ENCODE measurements at places on chromosomes 11 and 22.

- DNase-seq: no peak
Measured at GRCh38 chr22:25711491-25711890, 30.5 kb upstream of the MYO18B start.

DNA sequence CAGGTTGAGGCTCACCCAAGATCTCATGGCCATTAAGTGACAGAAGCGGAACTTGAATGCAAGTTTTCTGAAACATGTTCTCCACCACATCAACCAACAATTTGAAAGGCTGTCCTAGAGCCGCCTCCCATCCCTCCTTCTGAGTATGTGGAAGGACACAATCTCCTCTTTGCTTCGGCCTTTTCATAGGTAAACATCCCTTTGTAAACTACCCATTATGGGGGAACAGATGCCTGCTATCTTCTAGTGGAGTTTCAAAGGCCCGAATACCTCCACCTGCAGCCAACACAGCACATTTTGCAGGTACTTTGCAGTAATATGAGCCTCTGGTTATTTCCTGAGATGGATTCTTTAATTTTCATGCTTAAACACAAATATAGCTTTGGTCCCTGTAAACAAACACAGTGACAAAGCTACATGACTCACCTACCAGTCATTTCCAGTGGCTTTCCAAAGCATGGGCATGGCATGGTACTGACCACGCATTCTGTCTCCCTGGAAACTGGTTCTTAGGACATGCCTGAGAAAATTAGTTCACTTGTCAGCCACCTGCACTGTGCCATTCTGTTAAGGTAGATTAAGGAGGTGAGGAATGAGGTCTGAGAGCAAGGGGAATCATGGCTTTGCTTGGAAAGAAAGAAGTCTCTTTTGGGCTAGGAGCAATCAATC is 60.2 kb downstream of the EHF start:
- DNase-seq: no peak

DNA sequence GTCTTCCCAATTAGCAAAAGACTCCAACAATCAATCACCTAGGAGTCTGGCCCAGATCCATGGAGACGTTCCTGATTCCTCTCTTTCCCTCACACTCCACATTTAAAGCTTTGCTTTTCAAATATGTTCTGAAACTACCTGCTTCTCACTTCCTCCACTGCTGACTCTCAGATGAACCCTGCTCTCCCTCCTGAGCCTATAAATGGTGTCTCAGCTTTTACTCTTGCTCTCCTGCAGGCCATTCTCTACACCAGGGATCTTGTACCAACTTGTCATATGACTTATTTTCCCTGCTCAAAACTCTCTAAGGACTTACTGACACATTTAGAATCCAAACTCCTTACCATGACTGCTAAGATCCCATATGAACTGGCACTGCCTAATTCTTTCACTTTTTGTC is 138.4 kb upstream of the DDI1 start:
- DNase-seq: no peak

DNA sequence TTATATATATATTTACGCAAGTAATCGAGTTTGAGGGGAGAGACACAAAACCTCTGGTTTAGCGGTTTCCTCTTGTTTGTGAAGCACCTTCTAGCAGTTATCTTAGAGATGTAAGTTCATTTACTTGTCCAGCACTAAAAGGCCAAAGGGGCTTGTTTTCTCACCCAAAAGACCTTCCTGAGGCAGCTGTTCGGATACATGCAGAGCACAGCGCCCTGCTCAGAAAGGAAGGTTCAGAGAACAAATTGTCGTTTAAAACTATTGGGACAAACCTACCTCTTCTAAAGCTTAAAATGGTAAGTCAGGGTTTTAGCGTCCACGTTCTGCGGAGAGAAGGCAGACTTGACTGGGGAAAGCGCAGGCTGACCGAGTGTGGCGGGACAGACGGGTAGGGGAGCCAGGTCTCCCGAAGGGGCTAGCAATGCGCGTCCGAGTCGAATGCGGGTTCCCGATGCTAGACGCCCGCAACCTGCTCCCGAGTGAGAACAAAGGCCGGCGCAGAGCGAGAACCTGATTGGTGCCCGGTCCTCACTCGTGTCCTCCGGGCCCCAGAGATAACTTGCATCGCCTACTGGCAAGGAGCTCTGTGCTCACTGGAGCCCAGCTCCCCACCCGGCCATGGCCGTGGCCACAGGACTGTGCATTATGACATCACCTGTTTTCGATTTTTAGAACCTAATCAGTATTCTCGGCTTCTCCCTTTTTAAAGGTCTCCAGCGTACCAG is 1.0 kb upstream of the SESN3 start:
- DNase-seq: no peak

- no peak for DNase-seq
Measured at GRCh38 chr11:86537541-86538222, 134.7 kb downstream of the ME3 start.

DNA sequence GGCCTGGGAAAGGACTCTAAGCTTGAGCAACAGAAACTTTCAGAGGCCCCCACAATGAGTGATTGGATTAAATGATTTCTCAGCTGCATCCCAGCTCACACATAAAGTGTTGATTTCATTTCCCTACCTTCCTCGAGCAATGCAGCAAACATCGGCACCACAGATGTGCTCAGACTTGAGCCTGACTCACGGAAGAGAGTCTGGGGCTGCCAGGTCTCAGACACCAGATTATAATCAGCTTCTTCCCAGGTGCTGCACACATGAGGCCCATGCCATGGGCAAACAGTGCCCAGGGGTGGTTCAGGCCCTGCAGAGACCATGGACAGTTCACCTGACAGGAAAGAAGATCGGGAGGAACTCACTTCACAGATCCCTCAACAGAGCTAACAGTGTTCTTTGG is 226.6 kb upstream of the TENM4 start:
- DNase-seq: no peak

DNA sequence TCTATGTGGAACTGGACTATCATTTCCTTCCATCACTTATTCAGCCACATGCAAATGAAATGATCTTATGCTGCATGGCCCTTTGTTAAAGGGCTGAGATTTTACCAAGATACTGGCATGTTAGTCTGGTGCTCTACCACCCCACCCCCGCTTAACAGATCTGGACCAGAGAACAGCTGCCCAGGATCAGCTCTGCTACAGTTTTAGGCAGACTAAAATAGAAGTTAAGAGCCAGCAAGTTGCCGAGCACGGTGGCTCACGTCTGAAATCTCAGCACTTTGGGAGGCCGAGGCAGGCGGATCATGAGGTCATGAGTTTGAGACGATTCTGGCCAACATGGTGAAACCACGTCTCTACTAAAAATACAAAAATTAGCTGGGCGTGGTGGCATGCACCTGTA is 4.6 kb downstream of the DDB1 start:
- DNase-seq: no peak

- DNase-seq: no peak
Measured at GRCh38 chr11:8713760-8714454, 31.3 kb downstream of the RPL27A start.

DNA sequence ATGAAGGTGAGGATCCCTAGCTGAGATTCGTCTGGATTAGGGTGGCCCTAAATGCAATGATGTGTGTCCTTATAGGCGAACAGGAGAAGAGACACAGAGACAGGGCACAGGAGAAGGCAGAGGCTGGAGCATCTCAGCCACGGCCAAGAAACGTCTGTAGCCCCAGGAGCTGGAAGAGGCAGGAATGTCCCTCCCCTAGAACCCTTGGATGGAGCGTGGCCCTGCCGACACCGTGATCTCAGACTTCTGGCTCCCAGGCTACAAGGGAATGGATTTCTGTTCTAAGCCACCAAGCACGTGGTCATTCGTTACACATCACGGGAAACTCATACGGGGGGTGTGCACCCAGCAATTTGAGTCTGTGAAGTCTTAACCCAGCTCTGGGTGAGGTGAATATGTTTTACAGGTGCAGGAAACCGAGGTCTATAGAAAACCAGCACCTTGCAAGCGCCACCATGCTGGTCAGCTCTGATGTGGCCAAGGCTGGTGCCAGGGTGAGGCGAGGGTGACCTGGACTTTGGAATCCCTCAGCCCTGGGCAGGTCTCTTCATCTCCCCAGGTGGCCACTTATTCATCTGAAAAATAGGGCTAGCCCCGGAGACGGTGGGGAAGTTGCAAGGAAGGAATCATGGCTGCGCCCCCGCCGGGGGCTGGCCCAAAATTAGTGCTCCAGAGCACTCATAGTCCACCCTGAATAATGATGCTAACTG is 89.5 kb upstream of the FGF3 start:
- DNase-seq: no peak

GRCh38 chr11:69158301-69159149 is 2.8 kb downstream of the SMIM38 start:
- no peak for DNase-seq

GRCh38 chr22:29693161-29693560 is 26.6 kb upstream of the CABP7 start:
- DNase-seq: no peak

- DNase-seq: no peak
Measured at GRCh38 chr11:130219148-130219547, 59.6 kb downstream of the ST14 start.

DNA sequence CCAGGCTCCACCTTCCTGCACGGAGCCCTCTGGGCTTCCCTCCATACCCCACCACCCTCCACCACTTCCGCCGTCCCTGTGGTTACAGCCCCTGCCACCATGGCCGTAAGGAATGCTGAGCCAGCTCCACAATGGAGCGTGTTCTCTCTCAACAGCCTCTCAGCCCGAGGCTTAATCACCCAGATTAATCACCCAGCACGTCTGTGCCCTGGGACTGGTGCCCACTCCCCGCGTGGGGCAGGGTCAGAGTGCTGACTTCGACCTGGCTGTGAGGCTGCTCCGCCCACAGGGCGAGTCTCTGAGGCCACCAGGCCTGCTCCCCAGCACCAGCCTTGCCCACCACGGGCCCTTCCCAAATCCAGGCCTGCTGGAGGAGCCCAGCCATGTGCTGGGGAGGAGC is 4.0 kb upstream of the TH start:
- no peak for DNase-seq

DNA sequence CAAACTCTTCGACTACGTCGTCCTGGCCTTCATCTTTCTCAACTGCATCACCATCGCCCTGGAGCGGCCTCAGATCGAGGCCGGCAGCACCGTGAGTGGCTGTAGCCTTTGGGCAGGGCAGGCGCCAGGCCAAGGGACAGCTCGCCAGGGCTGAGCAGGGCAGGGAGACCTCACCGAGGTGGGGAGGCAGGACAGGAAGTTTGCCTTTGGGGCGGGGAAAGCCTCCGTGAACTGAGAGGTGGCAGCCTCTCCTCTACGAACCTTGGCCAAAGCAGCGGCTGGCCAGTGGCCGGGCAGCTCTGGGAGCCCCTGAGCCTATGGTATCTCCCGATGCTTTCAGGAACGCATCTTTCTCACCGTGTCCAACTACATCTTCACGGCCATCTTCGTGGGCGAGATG is 93.2 kb downstream of the CACNA1I start:
- no peak for DNase-seq

DNA sequence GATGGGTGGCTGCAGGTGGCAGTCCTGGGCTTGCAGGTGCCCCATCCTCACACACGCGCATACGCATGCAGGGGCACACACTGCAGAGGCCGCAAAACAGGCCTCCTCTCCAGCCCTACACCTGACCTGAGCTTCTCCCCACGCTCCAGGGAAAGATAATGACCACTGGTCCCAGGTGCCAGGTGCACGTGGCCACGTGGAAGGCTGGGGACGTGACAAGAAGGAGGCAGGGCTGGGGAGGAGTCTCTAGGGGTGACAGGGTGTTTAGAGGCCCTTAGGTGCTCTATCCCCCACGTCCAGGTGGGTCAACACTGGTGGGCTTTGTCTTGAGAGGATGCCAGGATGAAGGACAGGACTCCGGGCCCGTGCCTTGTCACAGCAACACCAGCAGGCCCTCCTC is 23.5 kb upstream of the CPT1A start:
- DNase-seq: no peak

GRCh38 chr22:46659791-46660186 is 39.6 kb downstream of the GRAMD4 start:
- no peak for DNase-seq

DNA sequence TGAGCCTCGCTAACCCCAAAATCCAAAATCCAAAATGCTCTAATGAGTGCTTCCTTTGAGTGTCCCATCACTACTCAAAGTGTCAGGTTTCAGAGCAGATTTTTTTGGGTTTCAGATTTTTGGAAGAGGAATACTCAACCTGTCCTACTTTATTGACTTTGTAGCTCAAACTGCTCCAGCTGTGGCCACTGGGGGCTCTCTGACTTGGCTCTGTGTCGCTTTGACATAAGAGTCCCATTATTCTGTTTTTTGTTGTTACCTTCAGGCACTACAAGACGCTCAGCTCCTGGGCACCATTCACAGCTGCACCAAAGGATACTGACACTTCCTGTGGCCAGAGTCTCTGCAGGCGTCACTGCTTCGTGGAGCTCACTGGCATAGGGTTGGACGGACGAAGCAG is 41.1 kb downstream of the PHF21B start:
- no peak for DNase-seq

GRCh38 chr11:12259956-12260355 is 117.4 kb upstream of the PARVA start:
- DNase-seq: no peak

DNA sequence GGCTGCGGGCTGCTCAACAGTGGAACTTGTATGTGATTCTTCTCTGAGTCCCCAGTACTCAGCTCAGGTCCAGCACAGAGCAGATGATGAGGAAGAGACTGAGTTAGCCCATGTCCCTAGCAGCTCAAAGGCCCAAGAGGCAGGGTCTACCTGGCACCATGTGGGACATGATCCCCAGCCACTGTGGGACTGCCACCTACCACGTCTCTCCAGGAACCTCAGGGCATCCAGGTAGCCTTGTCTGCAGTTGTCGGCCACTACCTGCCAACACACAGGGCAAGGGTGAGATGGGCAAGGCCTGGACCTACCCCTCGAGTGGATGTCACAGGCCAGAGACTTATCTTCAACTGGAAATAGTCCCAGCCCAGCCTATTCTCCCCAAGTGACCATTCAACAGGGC is 4.4 kb downstream of the PNPLA5 start:
- no peak for DNase-seq

DNA sequence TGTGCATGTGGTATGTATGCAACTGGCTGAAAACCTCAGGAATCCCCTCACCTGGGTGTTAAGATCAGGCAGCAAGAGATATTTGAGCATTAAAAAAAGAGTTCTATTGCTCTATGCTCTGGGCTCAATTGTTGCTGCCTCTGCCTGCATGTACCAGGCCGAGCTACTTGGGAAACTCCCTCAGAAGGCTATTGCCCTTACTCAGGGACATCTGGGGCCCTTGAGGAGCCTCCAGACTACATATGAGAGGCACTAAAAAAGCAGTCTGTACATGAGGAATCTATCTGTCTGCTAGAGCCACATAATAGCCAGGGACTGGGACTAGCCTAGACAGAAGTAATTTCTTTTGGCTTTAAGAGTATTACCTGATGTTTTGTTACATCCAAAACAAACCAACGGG is 120.1 kb downstream of the SWAP70 start:
- no peak for DNase-seq

Data from stimulated activated CD8-positive, alpha-beta memory T cell treated with anti-CD3 and anti-CD28 coated beads, Interleukin-7, amount 100 ng/mL, for 4 hours (primary cell).